Inflammatory macrophage treated with lipopolysaccharide for 4 hours (primary cell): ENCODE measurements at places on chromosomes 3 and 15.

DNA sequence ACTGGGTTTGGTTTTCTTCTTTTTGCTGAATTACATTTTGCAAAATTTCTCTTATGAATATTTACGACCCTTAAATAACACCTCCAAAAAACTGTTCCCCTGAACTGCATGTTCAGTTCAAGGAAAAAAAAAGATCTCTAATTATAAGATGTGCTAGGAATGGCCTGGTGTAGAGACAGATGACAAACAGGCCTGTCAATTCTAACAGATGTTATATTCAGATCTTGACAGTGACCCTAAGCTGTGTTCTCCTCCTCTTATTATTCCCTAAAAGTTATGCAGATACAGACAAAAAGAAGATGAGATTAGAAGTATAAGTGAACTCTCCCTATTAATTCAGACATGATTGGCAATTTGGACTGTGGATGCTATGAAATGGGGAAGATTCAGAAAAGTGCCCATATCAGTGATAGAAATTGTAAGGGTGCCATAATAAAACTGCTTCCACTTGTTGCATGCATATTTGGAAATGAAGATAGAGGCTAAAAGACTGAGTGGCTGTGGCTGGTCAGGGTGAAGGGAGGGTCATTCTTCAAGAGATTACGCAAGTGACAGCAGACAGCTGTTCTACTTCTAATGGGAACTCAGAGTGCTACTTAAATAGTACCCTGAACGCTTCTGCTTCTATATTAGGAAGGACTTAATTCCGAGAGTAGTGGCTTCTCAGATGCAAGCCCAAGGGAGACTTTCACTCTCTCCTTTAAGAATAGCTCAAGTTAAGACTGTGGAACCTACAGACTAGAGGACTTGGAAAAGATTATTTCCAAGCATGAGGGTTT, 75.5 kb downstream of the ADAMTS9 start:
- DNase-seq: no peak

GRCh38 chr3:37766797-37767776, 94.6 kb upstream of the CTDSPL start:
- peak; percentile 12 for DNase-seq

GRCh38 chr3:192818126-192818525, 90.8 kb upstream of the FGF12 start:
- no peak for DNase-seq

GRCh38 chr15:42691308-42691707, 45.6 kb downstream of the CDAN1 start:
- DNase-seq: no peak

GRCh38 chr3:136070334-136070733, 104.8 kb downstream of the PPP2R3A start:
- DNase-seq: no peak

GRCh38 chr3:48428572-48429316, 1.1 kb downstream of the PLXNB1 start:
- DNase-seq: no peak

DNA sequence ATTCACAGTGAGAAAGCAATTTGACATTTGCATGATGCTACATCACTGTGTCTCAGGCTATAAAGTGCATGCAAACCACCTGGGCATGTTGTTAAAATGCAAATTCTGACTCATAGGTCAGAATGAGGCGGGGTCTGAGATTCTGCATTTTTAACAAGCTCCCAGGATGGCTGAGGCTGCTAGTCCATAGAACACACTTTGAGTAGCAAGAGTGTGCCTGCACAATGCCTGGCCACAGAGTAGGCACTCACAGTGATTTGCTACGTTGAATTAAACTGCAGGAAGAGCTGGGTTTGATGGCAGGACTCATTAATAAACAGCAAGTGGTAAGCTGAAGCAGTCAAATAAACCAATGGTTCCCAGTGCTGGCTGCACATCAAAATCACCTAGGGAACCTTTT, 48.1 kb downstream of the NTRK3 start:
- no peak for DNase-seq

- DNase-seq: no peak
Measured at GRCh38 chr3:102896851-102897621, 462.2 kb downstream of the ZPLD1 start.

- no peak for DNase-seq
Measured at GRCh38 chr3:78644847-78645246, 1123.0 kb downstream of the ROBO1 start.

- DNase-seq: no peak
Measured at GRCh38 chr3:73411993-73412392, 212.7 kb downstream of the PDZRN3 start.

DNA sequence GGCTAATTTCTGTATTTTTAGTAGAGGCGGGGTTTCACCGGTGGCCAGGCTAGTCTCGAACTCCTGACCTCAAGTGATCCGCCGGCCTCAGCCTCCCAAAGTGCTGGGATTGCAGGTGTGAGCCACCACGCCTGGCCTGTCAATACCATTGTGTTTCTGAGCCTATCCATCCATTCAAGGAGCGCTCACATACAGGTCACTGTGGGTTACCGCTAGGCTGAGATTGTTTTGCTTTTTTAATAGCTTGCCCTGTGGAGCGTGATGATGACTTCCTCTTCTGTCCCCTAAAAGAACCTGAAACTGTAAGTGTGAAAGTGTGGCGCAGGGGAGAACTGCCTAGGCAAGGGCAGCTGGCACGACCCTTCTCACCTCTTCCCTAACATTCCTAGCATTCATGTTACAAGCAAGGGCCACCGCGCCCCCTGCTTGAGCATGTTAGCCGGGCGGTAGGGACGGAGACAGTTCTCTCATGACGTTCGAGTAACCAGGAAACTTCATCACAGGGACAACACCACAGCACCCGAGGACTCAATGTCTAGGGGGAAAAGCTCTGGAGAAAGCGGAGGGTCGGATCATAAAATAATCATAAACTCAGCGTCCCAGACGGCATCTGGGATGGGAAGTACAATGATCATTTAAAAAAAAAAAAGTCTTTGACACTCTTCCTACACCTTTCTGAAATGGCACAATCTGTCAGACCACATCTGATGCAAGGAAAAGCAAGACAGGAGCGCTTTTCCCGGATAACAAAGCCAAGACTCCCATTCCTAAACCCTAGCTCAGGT, 790 bp downstream of the LAMP3 start:
- DNase-seq: peak; percentile 64

DNA sequence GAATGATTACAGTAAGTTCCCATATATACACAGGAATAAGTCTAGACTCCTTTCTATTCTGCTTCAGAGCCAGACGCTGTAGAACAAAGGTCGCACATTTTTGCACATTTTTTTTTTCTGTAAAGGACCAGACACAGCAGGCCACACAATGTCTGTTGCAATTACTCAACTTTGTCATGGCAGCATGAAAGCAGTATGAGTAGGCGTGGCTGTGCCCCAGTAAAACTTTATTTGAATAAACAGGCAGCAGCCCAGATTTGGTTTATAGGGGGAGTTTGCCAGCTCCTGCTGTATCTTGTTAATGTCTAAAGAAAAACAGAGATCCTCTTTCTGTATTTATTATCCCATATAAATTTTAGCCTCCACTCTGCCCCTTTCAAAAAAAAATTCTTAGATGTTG, 708.3 kb downstream of the FHIT start:
- DNase-seq: no peak

GRCh38 chr3:11774296-11774877, 72.3 kb downstream of the TAMM41 start:
- no peak for DNase-seq

- DNase-seq: no peak
Measured at GRCh38 chr15:49288391-49288790, 118.3 kb downstream of the GALK2 start.

- DNase-seq: no peak
Measured at GRCh38 chr15:83769411-83769999, 115.6 kb downstream of the ADAMTSL3 start.

GRCh38 chr15:80485370-80486164, 81.4 kb downstream of the ARNT2 start:
- no peak for DNase-seq

DNA sequence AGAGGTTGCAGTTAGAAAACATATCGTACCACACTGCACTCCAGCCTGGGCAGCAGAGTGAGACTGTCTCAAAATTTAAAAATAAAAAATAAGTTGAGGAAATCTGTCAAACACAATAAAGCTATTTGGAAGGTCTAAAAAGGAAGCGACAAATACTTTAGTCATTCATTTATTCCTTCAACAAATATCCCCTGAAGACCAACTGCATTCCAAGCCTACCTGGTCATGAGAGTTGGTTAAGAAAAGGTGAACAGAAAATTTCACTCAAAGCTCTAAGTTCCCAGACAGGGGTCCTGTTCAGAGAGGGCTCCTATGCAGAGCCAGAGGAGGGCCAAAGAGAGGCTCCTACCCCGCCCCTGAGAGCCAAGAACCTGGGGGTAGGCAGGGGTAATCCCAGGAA, 15.4 kb upstream of the PRKAR2A start:
- DNase-seq: no peak

GRCh38 chr15:89364341-89364740, 29.7 kb upstream of the POLG start:
- peak; percentile 76 for DNase-seq

GRCh38 chr3:134214239-134214638, 36.4 kb downstream of the RYK start:
- no peak for DNase-seq

- DNase-seq: no peak
Measured at GRCh38 chr3:120357807-120358206, 8.7 kb upstream of the LRRC58 start.

DNA sequence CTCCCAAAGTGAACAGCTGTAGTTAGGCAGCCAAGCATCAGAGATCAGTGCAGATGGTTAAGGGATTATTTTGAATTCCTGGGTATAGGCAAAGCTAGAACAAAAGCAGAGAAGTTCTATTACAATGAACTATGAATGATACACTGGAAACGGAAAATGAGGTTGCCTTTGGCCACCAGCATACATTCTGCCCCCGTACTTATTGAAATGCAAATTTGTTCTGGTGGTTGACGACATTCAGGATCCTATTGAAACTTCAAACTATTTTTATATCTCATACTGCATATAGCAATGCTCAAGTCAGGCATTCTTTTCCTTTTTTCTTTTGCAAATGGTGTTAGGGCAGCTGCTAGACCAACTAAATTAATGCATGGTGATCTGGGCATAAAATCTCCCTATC, 61.7 kb downstream of the SLC12A1 start:
- DNase-seq: no peak

- peak; percentile 76 for DNase-seq
Measured at GRCh38 chr3:30693470-30694120, 87.2 kb downstream of the TGFBR2 start.
